AG04450 (cell line): ENCODE measurements at places on chromosomes 11 and 22. TPM values are rescaled to one million over a fixed set of nuclear protein-coding genes. Genes with fewer than 3 reads are reported as not detected.

Gene SNX32
- polyA plus RNA-seq = 0.30 and 0.57 TPM in 2 replicates

Gene KLHL35
- 0.81 and 1.0 TPM in 2 replicates for polyA plus RNA-seq

Gene CASTOR1
- polyA plus RNA-seq = 12.0 and 15.3 TPM in 2 replicates

Gene SERPIND1
- 0.06 and 0.09 TPM in 2 replicates for polyA plus RNA-seq

Gene EFCAB6
- polyA plus RNA-seq = 0.92 and 1.4 TPM in 2 replicates

DNA sequence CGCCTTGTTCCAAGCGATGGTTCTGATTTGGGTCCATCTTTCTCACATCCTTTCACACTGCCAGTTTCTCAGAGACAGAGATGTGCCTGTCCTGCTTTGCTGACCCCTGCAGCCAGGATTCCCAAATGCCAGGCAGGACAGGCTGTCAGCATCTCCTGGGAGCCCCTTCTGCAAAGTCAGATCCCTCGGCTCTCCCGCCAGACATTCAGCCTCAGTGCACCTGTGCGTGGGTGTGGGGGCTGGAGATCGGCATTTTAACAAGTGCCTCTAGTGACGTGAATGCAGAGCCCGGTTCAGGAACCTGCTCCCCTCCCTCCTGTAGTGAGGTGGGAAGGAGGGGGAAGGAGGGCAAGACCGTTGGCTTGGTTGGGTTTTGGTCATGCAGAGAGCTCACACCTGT, 108.9 kb upstream of the FGF3 start:
- DNase-seq = no peak

GRCh38 chr11:75365711-75366181, 14.3 kb upstream of the ARRB1 start:
- DNase-seq = no peak

- DNase-seq = no peak
These were observed 48.9 kb upstream of the NECTIN1 start for GRCh38 chr11:119777940-119778339.
